Activated naive CD8-positive, alpha-beta T cell treated with anti-CD3 and anti-CD28 coated beads, Interleukin-2, amount 50 U/mL, for 24 hours (primary cell): ENCODE measurements at places on chromosomes 11 and 22.
A peak's percentile ranks its signal among the peaks of the same experiment; 100 is the strongest.

GRCh38 chr22:37378642-37379058 is 48.6 kb downstream of the ELFN2 start:
- peaks cover 11% of the 10 kb centered on the region for H3K27me3 ChIP-seq
- H3K4me3 ChIP-seq = no peak overlapping the region
- H3K4me1 ChIP-seq = no peaks in the 10 kb centered on the region
- H3K36me3 ChIP-seq = no peaks in the 10 kb centered on the region

- peak; percentile 66 for DNase-seq
- H3K27ac ChIP-seq = peak within 1 kb of the TSS; percentile 98
- peak within 1 kb of the TSS; percentile 99 for H3K4me3 ChIP-seq
- peaks cover 14% of the 10 kb centered on the region for H3K36me3 ChIP-seq
Measured at GRCh38 chr11:71927820-71928736, at the start of gene XNDC1N. XNDC1N (minus strand) TSS chr11:71928594; CDS start chr11:71923353, 5,241 bp downstream.

DNA sequence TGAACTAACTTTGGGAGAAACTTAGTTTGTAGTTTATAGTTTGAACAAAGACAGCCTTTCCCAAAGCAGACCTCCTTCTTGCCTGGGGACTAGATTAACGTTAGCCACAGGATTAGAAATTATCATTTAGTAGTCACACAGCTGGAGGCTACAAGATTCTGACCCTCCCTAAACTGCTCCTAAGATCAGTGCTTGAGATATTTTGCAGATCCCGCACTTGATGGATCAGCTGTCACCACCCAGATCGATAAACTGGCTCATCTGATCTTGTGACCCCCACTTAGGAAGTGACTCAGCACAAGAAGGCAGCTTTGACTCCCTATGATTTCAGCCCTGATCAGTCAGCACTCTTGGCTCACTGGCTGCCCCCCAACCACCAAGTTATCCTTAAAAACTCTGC is 1.6 kb downstream of the SLC22A24 start:
- H3K36me3 ChIP-seq = no peaks in the 10 kb centered on the region
- peaks cover 5% of the 10 kb centered on the region for H3K27me3 ChIP-seq
- H3K27ac ChIP-seq = no peak overlapping the region
- no peak for DNase-seq
- H3K4me1 ChIP-seq = no peaks in the 10 kb centered on the region
- no peak overlapping the region for H3K4me3 ChIP-seq

DNA sequence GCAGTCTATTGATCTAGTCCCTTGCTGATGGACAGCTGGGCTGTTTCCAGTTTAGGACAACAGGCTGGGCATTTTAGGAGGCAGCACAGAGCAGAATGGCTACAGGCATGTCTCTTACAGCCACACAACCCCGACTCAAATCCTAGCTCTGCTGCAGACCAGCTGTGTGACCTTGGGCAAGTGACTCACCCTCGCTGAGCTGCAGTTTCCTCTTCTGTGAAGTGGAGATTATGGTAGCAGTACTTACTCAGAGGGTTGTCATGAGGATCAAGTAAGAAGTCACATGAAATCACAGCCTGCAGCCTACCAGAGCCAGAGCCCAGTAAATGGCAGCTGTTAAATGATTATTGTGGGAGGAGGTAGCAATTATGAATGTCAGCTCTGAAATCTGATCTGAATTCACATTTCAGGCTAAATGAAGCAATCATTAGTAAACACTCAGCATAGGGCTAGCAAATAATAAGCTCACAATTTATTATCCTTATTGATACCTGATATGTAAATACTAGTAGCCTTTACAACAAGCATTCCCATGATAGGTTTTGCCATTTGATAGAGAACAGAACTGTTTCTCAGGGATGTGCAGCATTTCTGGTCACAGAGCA is 58.9 kb downstream of the MYEOV start:
- peaks cover 13% of the 10 kb centered on the region for H3K4me1 ChIP-seq
- no peaks in the 10 kb centered on the region for H3K27me3 ChIP-seq
- no peak overlapping the region for H3K4me3 ChIP-seq
- no peak overlapping the region for H3K27ac ChIP-seq
- peak; percentile 47 for DNase-seq

GRCh38 chr11:118263695-118264568 is at the start of gene MPZL2:
MPZL2 (minus strand) TSS chr11:118264297; CDS start chr11:118264153, 144 bp downstream.
- peak within 1 kb of the TSS; percentile 80 for H3K27ac ChIP-seq
- peak; percentile 49 for DNase-seq
- H3K4me1 ChIP-seq = peaks cover 53% of the 10 kb centered on the region
- H3K27me3 ChIP-seq = peaks cover 4% of the 10 kb centered on the region
- peaks cover 37% of the 10 kb centered on the region for H3K36me3 ChIP-seq

- no peaks in the 10 kb centered on the region for H3K36me3 ChIP-seq
- H3K4me3 ChIP-seq = no peak overlapping the region
- no peaks in the 10 kb centered on the region for H3K4me1 ChIP-seq
- DNase-seq = no peak
- no peaks in the 10 kb centered on the region for H3K27me3 ChIP-seq
Measured at GRCh38 chr11:97557399-97557798, 1167.6 kb downstream of the JRKL start.

DNA sequence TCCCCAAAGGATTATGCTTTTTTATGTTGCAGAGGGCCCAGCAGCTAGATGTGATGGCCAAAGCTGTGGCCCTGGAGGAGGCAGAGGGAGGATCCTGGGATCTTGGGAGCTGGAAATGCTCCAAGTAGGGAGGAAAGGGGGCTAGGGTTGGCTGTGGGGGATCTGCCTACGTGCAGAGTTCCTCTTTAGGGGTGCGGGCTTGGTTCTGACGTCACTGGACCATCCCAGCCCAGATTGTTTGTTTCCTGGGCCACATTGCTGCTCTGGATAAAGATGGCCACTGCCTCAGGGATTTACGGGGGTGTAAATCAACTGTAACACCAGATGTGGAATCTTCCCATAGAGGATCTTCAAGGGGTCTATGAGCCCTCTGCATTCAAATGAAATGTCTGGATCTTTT is 110.3 kb upstream of the SYT13 start:
- H3K4me3 ChIP-seq = no peak overlapping the region
- no peak overlapping the region for H3K27ac ChIP-seq

DNA sequence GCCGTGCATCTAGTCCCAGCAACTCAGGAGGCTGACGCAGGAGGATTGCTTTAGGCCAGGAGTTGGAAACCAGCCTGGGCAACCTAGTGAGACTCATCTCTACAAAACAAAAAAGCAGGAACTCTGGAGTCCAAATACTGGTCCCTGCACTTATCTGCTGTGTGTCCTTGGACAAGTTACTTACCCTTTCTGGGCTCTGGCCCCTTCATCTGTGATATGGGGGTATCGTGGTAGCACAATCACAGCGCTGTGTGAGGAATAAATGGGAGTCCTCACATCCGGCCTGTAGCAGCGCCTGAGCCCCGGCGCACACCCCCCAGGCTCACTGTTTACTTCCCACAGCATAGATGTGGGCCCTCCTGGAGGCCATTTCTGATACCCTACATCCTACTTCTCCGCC is 44.2 kb upstream of the MYH9 start:
- H3K4me1 ChIP-seq = peaks cover 35% of the 10 kb centered on the region
- no peak overlapping the region for H3K27ac ChIP-seq
- no peaks in the 10 kb centered on the region for H3K36me3 ChIP-seq
- no peak overlapping the region for H3K4me3 ChIP-seq
- H3K27me3 ChIP-seq = no peaks in the 10 kb centered on the region
- no peak for DNase-seq

- H3K4me1 ChIP-seq = no peaks in the 10 kb centered on the region
- H3K27me3 ChIP-seq = no peaks in the 10 kb centered on the region
- peaks cover 4% of the 10 kb centered on the region for H3K36me3 ChIP-seq
- no peak overlapping the region for H3K27ac ChIP-seq
- H3K4me3 ChIP-seq = no peak overlapping the region
Measured at GRCh38 chr22:41359376-41359775, 22.4 kb upstream of the TEF start.

- no peak overlapping the region for H3K27ac ChIP-seq
- no peak for DNase-seq
- no peak overlapping the region for H3K4me3 ChIP-seq
- H3K36me3 ChIP-seq = no peaks in the 10 kb centered on the region
- H3K4me1 ChIP-seq = peaks cover 9% of the 10 kb centered on the region
Measured at GRCh38 chr11:134737563-134738510, 325.8 kb upstream of the B3GAT1 start.

GRCh38 chr11:63698976-63699733 is 17.9 kb downstream of the RTN3 start:
- no peak overlapping the region for H3K27ac ChIP-seq
- peaks cover 12% of the 10 kb centered on the region for H3K4me1 ChIP-seq
- no peak for DNase-seq
- H3K36me3 ChIP-seq = peaks cover 6% of the 10 kb centered on the region
